ENCODE measurements at places on chromosomes 5 and 9. TPM values are rescaled to one million over a fixed set of nuclear protein-coding genes. Genes with fewer than 3 reads are reported as not detected.
A peak's percentile ranks its signal among the peaks of the same experiment; 100 is the strongest.

SCAMP1 gene
- 38.0 TPM for total RNA-seq

TSLP gene
- total RNA-seq = 0.43 TPM

SLC25A51 gene
- 103 TPM for total RNA-seq

SELENOP gene
- 15.5 TPM for total RNA-seq

ADAMTSL1 gene
- total RNA-seq = 10.0 TPM

GRCh38 chr5:57117596-57117995 is 56.3 kb upstream of the GPBP1 start:
- no peak for DNase-seq

DNA sequence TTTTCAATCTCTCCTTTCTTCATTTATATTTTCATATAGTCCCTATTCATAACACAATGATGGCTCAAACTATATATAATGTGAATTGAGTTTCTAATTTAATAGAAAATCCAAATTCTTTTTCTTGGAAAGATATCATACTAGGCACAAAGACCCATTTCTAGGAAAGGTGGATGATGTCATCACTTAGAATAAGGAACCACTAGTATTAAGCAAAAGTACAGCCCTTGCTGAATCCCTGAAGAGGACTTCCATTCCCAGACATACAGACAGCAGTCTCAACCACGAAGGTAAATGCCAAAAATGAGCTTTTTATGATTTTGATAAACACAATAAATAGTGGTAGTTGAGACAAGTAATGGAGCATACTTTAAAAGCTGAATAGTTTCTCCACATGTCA is 210.0 kb downstream of the FBN2 start:
- no peak for DNase-seq

DNA sequence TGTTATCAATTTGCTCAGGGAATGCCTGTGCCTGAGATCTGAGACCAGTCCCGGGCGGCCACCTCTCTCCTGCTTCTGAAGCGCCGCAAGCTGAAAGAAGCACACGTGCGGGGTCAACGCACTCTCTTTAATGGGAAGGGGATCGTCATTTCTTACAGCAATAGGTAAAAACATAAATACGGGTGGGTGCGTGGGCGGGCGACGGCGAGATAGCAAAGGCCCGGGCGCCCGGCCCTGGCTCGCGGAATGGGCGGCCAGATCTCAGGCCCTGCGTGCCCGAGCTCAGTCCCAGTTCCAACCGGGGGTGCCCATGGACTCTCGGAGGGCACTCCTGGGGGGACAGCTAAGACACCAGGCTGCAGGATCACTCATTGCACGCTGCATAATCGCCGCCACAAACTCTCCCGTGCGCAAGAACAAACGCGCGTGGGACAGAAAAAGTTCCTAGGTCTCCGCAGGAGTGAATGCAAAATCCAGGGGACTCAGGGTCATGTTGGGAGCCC is 3.0 kb downstream of the NKX2-5 start:
- no peak for DNase-seq

GRCh38 chr9:128703616-128704355 is 1.5 kb downstream of the PKN3 start:
- DNase-seq = no peak

DNA sequence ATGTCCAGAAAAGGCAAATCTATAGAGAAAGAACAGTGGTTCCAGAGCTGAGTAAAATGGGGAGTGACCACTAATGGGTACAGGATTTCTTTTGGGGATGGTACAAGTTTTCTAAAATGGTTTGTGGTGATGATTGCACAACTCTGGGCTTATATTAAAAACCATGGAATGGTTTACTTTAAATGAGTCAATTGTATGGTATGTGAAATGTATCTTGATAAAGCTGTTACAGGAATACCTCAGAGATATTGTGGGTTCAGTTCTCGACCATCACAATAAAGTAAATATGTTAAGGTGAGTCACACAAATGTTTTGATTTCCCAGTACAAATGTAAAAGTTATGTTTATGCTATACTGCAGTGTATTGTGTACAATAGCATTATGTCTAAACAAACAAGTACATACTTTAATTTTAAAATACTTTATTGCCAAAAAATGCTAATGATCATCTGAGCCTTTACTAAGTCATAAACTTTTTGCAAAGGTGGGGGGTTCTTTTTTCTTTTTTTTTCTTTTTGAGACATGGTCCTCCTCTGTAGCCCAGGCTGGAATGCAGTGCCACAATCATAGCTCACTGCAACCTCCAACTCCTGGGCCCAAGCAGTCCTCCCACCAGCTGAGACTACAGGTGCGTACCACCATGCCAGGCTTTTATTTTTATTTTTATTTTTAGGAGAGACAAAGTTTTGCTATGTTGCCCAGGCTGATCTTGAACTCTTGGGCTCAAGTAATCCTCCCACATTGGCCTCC is 65.9 kb downstream of the SHOC1 start:
- DNase-seq = peak; percentile 88

- DNase-seq = no peak
Observed at GRCh38 chr9:97237311-97237786, 70.1 kb upstream of the CCDC180 start.

DNA sequence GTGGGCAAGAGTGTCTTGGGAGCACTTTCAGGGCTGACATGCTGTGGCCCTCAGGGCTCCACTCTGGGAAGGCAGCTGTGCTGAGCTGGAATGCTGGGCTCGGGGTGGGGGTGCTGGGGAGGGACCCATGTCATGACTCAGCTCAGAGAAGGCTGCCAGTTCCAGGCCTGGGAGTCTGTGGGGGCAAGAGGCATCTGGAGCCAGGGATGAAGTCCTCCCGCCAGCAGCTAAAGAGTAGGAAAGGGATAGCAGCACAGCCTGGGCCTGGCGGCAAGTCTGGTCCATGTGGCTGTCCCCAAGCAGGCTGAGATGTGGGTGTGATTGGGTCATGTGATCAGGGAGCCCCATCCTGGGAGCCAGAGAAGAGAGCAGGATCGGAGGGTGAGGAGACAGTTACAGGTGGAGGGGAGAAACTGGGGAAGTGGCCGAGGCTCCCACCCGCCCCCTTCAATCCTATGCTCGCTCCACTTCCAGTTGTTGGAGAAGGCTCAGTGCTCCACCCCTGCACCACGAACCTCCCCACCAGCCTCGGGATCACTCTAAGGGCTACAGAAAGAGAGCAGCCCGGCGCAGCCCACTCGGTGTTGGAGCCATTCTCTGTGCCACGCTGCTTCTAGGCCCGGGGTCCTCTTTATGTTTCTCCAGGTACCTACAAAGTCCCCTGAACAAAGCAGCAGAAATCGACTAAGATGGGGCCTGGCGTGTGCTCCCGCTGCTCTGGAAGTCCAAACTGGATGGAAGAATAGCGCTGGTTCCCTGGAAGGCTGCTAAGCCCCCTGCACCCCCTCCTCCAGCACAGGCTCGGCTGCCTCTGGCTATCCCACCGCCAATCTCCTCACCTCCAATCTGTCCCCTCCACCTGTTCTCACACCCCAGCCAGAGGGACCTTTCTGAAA is 12.0 kb downstream of the PDGFRB start:
- peak; percentile 97 for DNase-seq
